ENCODE measurements at places on chromosomes 7 and 10.

GRCh38 chr7:126450269-126450671, 802.5 kb downstream of the GRM8 start:
- DNase-seq, result no peak

DNA sequence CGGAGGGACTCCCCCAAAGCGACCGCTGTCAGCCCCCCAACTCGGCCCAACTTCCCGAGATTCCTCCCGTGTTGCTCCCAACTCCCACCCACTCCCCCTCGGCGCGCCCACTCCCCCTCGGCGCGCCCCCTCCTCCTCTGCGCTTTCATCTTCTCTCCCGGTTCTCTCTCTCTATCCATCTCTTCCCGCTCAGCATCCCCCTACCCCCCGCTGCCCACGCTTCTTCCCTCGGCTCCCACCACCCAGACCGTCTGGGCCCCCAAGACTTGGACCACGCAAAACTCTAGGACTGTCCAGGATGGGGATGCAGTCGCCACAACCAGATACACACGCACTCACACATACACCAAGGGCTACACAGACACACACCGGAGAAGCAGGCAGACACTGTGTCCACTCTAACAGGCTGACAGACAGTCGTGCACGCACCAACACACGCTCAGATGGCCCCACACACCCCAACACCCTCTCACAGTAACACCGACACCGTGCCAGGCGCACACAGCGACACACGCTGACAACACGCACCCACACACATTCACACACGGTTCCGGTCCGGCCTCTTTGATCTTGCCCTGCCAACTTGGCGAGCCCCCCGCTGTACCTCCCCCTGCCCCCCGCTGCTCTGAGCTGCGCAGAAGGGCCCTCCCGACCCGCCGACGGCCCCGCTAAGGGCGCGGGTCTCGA, 1.1 kb downstream of the GRID1 start:
- DNase-seq, result no peak

DNA sequence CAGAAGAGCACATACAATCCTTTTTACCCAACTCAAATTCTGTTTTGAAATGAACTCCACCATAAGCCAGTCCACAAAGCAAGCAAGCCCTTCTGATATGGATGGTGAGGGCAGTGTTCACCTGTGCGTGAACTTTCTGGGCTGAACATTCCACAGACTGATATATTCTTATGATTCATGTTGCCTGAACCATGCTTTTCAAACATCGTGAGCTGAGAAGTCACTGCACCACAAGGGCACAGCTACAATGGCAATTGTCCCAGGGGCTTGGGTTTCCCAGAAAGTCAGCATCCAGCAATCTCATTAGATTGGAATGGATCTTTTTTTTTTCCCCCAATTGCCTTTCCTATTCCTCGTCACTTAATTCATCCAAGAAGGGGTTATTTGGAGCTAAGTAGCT, 86.9 kb upstream of the ZNF438 start:
- DNase-seq, result peak; percentile 27

GRCh38 chr10:129192344-129193128, 274.5 kb upstream of the MGMT start:
- peak; percentile 67 for DNase-seq

DNA sequence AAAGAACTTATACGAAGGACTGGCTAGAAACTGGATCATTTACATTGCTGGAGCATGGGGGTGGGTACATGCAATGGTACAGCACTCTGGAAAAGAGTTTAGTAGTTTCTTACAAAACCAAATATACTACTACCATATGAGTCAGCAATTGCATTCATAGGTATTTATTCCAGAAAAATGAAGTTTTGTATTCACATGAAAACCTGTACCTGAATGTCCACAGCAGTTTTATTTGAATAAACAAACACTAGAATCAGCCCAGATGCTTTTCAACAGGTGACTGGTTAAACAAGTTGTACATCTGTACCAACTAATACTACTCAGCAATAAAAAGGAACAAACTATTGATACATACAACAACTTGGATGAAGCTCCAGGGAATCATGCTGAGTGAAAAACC, 3.4 kb downstream of the SCIN start:
- DNase-seq, result no peak

DNA sequence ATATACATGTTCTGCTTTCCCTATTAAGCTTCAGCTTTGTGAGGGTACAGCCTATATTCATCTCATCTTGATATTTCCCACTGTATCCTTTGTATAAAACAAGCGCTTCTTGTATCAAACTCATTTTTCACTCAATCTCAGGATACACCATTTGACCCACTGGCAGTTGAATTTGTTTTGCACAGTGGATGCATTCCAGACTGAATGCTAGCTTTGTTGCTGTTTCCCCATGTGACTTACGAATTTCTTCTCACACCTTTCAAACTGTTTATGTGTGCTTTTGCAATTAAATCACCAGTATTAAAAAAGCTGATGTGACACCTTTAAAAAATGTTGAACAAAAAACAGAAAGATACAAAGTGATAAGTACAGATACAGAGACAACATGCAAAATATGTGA, 180.9 kb downstream of the ZNF438 start:
- no peak for DNase-seq

DNA sequence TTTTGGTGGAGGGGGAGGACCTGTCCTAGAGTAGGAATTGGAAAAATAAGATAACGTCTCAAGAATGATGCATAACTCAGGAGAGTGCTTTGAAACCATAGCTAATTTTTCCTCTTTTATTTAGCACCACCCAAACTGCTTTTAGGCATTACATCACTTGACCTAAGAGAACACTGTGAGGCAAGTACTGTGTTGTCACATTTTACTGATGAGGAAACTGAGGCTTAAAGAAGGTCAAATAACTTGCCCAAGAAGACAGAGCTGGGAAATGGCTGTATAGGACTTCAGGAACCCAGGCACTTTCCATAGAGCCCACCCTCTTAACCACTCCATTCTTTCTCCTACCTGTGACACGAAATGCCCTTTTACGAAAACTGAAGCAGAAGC, 21.4 kb downstream of the ADRB1 start:
- no peak for DNase-seq

DNA sequence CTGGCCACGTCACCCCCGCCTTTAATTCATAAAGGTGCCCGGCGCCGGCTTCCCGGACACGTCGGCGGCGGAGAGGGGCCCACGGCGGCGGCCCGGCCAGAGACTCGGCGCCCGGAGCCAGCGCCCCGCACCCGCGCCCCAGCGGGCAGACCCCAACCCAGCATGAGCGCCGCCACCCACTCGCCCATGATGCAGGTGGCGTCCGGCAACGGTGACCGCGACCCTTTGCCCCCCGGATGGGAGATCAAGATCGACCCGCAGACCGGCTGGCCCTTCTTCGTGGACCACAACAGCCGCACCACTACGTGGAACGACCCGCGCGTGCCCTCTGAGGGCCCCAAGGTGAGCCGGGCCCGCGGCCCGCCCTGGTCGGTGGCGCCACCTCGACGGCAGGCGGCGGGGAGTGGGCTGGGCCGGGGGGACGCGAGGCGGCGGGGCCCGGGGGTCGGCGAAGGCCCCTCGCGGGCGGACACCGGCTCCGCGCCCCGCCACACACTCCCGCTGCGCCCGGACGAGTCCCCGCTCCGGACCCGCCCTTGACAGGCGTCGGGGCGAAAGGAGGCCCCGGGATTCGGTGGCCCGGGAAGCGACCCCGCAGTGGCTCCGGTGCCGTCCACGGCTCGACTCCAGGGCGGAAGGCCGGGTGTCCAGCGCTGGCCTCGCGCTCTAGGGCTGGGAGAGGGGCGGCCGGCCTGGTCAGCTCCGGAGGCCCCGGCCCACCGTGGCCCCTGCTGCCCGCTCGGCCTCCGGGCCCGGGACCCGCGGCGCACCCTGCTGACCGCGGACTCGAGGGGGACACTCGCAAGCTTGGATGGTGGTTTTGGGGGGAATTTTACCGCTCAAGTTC, 557 bp downstream of the BAG3 start:
- DNase-seq, result no peak

DNA sequence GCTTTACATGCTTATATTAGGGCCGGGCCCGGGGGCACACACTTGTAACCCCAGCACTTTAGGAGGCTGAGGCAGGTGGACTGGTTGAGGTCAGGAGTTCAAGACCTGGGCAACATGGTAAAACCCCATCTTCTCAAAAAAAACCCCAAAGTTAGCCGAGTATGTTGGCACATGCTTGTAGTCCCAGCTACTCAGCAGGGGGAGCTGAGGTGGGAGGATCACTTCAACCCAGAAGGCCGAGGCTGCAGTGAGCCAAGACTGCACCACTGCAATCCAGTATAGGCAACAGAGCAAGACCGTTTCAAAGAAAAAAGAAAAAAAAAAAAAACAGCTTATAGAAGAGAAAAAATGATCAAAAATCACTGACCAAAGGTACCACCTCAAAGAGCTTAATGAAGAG, 63.1 kb downstream of the AMZ1 start:
- DNase-seq, result no peak

DNA sequence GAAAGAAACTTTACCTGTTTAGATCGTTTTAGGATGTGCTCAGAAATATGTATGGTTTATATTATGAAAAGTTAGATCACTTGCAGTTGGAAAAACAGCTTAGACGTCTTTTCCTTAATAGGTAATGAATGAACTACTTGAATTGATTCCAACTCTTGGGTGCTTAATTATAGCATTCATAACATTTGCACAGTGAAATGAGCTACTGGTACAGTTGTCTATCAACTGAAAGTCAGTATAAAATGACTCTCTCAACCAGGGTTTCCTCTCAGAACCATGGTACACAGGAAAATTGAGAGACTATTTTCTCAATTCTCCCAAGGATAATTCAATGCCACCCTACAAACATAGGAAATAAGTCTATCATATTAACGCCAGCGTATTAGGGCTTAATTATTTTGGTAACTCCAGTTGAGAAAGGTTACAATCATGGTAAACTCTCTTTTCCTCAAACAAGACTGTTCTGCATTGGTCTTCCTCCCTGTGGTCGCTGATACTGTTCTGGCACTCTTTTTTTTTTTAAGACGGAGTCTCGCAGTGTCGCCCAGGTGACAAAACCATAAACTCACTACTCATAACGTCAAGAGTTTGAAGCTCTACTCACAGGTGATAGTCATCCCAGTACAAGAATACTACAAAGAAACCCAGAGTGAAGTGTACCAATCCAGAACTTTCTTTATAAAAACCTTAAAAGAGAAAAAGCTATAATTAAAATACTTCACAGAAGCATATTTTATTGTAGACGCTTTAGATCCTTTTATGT, 2.0 kb downstream of the ANLN start:
- peak; percentile 37 for DNase-seq

GRCh38 chr7:113199841-113200240, 81.5 kb upstream of the SMIM30 start:
- DNase-seq, result peak; percentile 38

GRCh38 chr7:91266067-91266688, 1.9 kb downstream of the FZD1 start:
- peak; percentile 17 for DNase-seq

DNA sequence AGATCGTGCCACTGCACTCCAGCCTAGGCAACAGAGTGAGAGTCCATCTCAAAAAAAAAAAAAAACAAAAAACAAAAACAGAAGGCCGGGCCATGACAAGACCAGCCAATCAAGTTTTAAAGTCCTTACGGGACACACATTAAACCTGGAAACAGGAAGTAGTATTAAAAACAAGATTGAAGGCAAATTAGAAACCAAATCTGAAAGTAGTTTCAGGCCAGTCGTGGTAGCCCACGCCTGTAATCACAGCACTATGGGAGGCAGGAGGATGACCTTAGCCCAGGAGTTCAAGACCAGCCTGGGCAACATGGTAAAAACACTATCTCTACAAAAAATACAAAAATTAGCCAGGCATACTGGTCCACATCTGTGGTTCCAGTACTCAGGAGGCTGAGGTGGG, 18.1 kb downstream of the PSAP start:
- no peak for DNase-seq

- no peak for DNase-seq
These were observed 75.4 kb downstream of the CFTR start for GRCh38 chr7:117555260-117555659.

GRCh38 chr7:128243273-128243672, 2.2 kb downstream of the LEP start:
- no peak for DNase-seq

- DNase-seq, result no peak
These were observed 191.9 kb downstream of the ETV1 start for GRCh38 chr7:13797545-13797944.

DNA sequence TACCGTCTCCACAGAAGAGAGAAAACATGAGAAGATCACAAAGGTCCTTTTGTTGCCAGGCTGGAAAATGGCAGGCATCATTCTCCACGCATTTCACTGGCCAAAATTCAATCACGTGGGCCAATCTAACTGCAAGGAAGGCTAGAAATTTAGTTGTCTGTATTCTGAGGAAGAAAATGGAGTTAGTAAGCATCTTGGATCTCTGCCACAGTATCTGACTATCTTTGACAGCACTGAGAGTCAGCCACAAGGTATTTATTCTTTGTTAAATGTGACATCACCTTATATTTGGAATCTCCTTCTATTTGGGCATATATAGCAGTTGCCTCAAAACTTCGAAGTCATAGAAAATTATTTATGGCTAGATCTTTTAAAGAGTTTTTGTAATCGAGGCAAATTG, 213.9 kb downstream of the NSUN6 start:
- DNase-seq, result no peak

DNA sequence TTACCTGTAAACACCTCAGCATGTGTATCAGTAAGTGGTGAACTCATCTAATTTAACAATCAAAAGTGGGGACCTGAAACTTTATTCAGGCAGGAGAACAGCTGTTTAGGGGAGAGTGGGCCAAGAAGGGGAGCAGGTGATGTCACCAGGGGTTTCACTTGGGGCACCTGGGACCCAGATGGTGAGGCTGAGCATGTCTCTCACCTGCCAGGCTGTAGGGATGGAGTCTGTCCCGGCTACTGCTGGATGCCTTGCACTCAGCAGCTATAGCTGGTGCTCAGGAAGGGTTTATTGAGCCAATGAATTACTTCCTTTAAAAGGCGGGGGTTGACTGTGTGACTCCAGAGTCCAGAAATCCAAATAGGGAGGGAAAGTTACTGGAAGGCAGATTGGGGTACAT, 23.0 kb downstream of the CDH23 start:
- no peak for DNase-seq

GRCh38 chr7:78780560-78780959, 672.9 kb downstream of the MAGI2 start:
- no peak for DNase-seq

DNA sequence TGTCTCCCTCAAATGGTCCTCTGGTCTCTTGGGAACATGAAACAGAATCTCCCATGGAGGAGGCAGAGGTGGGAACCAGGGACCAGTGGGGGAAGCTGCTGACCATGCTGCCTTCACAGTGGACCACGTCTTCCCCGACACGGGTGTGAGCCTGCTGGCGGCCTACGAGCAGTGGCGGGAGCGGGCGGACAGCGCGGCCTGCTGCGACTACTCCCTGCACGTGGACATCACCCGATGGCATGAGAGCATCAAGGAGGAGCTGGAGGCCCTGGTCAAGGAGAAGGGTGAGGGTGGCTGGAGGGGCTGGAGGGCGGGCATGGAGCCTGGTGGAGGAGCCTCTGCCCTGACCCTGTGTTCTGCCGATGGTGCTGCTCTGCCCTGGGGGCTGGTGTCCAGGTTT, 8.0 kb downstream of the DPYSL4 start:
- DNase-seq, result no peak
